CD4-positive, alpha-beta T cell treated with Interleukin-21 for 1 hour (primary cell): ENCODE measurements at places on chromosomes 6 and 20.

GRCh38 chr6:166683477-166683876 is 56.4 kb upstream of the RPS6KA2 start:
- no peak for DNase-seq

GRCh38 chr20:61434341-61434781 is 182.3 kb downstream of the CDH4 start:
- DNase-seq, result no peak

DNA sequence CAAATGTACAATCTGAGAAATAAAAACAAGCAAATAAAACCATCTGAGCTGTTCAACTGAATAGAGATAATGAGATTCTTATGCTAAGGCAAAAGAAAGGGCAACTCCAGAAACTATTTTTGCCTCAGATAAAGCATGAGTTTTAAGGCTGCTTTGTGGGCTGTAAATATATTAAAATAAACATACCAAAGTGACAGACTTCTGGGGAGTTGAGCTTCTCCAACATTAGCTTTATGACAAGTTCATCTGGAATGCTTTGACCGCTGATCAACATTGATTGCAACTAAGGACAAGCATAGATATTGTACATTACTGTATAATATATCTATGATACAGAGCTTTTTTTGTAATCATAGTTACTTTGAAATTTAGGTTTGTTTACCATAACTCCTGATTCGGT is 19.3 kb downstream of the AK9 start:
- DNase-seq, result no peak

- peak; percentile 52 for DNase-seq
These were observed 201.6 kb upstream of the SGK1 start for GRCh38 chr6:134519465-134519864.

DNA sequence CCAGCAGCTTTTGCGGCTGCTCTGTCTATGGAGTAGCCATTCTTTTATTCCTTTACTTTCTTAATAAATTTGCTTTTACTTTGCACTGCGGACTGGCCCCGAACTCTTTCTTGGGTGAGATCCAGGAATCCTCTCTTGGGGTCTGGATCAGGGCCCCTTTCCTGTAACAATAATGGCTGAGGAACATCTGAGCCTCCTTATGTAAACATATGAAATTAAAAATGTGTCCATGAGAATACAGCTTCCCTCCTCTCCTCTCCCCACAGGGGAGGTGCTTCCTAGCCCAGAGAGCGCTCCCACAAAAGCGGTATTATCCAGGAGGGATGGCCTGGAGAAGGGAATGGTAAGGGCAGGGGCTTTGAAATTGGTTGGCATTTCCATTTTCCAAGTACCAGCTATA is 81.1 kb downstream of the PSMG4 start:
- no peak for DNase-seq

DNA sequence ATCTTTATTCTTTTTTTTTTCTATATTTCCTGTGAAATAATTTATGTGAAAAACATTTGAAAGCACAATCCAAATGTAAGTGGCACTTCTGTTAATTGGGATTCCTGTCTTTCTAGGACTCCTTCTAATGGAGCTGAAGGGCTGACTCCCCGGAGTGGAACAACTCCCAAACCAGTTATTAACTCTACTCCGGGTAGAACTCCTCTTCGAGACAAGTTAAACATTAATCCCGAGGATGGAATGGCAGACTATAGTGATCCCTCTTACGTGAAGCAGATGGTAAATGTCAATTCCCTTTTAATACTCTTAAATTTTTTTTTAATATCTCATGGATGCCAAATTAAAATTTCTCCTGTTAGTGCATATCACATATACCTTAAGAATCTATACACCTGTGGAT is 35.0 kb downstream of the CDC5L start:
- DNase-seq, result no peak

DNA sequence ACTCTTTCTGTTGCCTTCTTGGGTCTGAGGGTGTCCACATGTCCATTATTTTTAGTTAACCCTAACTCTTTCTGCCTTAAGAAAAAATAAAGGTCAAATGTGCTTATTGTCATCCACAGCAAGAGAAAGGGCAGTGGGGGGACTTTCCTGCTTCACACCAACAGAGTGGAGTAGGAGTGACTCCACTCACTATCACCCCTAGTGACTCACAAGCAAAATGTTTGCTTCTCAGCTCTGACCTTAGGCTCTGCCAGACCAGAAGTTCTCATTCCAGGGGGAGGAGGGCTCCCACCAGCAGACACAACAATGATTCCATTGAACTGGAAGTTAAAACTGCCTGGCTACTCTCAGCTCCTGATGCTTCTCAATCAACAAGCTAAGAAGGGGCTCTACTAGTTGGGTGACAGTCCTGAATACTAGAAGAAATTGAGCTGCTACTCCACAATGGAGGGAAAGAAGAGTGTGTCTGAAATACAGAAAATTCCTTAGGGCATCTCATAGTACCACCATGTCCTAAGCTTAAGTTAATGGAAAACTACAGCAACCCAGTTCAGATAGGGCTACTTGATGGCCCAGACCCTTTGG is 83.9 kb upstream of the AFDN start:
- no peak for DNase-seq

DNA sequence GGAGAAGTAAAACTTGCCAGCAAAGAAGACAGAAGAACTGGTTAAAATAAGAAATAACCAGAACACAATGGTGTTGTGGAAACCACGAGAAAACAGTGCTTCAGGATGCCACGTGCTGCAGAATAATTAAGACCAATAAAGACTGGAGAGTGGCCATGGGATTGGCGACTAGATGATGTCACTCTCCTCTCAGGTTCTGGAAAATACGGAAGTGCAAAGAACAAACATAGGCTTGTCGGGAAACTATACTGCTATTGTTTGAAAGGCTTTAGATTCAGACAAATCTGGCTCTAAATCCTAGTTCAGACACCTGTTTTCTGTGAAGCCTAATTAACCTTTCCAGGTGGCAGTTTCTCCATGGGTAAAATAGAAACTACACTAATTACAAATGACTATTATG is 138.4 kb upstream of the STXBP5 start:
- DNase-seq, result no peak

DNA sequence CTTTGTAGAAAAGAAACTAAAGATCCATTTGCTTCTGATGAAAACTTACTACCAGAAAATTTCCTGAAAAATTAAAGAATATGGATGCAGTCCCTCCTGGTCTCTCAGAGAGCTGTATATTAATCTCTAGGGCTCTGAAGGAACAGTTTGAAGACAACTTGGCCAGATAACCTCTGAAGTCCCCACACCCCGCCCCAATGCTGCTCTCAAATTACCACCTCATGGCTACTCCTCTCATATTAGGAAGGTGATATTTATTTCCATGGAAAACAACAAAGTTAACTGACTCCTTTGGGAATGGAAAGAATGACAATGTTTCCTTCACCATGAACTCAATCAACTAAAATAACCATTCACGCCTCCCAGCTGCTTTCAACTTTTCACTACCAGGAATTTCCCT is 408.4 kb upstream of the FLRT3 start:
- no peak for DNase-seq

- DNase-seq, result no peak
These were observed 3.6 kb downstream of the CYP39A1 start for GRCh38 chr6:46648869-46649492.

DNA sequence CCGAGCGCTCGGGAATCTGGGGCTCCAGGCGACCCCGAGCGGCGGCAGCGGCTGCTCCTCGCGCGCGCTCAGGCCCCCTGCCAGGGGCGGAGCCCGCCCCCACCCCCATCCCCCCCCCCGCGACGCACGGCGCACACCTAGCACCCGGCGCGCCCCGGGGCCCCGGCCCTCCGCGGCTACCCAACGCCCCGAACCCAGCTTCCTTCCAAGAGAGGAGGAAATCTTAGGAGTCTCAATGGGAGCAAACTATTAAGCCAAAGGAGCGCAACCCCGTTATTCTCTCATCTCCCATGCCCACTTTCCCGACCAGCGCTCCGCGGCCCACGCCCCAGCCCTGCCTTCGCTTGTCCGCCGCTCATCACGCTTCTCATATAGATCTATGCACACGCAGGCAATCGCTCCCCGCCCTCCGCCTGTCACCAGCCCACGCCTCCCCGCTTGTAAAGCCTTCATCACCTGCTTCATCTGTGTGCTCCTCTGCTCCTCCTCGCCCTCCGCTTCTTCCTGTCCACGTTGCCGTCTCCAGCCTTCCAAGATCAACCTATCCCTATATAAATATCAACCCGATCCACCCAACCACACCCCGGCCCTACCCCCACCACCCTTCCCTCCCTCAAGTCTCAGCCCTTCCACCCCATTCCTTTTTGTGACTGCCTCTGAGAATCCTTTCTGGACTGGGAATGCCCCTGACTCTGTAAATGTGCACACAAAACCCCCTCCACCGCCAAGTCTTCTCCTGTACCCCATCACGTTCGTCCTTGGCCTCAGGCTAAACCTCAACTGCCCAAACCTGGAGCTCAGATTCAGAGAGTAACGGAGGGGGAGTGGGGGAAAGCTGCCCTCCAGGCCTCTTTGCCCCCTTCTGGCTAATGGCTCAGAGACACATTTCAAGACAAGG is at the start of gene DLK2:
TSS of gene DLK2 (minus strand) at position 18 of the 898 bp plus-strand sequence. CDS start 723 bp downstream, outside the sequence.
- peak; percentile 42 for DNase-seq

DNA sequence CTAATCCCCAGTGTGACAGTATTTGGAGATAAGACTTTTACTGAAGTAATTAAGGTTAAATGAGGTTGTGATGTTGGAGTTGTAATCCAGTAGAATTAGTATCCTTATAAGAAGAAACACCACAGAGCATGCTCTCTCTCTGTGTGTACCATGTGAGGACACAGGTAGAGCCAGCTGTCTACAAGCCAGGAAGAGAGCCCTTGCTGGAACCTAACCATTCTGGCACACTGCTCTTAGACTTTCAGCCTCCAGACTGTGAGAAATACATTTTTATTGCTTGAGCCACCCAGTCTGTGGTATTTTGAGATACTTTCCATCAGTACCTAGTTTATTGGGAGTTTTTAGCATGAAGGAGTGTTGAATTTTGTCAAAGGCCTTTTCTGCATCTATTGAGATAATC is 110.2 kb downstream of the PHF3 start:
- no peak for DNase-seq

- no peak for DNase-seq
These were observed 141.1 kb upstream of the GGTLC1 start for GRCh38 chr20:24129641-24130040.

DNA sequence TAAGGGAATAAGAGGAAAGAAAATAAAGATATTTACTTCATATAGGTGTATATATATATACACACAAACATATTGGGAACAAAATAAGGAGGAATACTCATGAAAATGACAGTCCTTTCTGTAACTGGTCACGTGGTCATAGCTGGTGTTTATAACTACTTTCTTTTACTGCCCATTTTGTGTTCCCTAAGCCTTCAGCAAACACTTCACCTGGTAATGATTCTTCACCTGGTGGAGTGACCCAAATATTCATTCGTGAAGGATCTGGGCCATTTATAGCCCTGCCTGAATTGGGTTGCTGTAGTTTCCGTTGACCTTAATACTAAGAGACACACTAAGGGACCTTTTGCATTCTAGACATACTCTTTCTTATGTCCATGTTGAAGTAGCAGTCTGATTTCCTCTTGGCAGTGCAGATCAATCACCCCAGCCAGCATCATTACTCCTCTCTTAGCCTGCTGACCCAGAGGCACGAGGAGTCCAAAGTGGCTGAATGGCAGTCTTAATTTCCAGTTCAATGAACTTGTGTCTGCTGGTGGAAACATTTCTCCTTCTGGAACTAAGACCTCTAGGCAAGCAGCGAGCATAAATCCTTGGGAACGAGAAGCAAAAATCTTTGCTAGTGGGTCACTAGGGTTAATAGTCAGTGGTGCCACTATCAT is 39.9 kb upstream of the IYD start:
- DNase-seq, result no peak

GRCh38 chr20:62454904-62455636 is 20.7 kb downstream of the GATA5 start:
- DNase-seq, result no peak

GRCh38 chr20:11376420-11376819 is 541.3 kb upstream of the BTBD3 start:
- DNase-seq, result no peak
